HFF-Myc (cell line): ENCODE measurements at places on chromosomes 5 and 9.
A peak's percentile ranks its signal among the peaks of the same experiment; 100 is the strongest.

DNA sequence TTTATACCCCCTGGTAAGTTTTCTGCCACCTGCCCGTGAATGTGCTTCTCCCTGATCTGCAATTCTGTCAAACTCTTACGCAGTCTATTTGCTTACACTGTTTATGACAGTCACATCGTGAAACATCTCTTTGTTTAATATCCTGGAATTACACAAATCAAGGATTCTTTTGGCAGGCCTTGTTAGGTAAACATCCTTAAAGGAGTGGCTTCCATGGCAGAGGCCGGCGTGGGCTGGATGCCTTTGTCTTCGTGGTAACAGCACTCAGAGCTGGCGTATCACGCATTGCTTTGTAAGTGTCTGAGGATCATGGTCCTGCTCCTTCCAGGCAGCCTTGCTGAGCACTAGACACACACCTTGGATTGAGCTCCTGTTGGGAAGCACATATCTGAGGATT, 145.7 kb downstream of the IRX1 start:
- DNase-seq: no peak

DNA sequence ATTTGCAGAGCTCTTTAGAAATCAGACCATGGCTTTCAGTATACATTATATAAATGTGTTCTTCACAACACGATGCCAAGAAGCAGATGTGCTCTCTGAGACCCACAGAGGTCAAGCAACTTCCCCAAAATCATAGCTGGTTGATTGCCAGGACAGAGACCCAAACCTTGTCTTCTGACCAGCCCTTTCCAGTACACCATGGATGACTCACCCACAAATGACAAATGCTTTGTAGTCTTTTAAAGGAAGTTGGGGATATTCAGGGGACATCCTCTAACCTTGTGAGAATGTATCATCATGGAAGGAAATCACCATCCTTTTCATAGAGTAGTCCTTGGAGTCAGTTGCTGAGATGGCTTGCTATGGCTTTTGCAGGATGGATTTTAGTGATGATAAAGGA, 30.1 kb downstream of the ZNF462 start:
- DNase-seq: peak; percentile 81

DNA sequence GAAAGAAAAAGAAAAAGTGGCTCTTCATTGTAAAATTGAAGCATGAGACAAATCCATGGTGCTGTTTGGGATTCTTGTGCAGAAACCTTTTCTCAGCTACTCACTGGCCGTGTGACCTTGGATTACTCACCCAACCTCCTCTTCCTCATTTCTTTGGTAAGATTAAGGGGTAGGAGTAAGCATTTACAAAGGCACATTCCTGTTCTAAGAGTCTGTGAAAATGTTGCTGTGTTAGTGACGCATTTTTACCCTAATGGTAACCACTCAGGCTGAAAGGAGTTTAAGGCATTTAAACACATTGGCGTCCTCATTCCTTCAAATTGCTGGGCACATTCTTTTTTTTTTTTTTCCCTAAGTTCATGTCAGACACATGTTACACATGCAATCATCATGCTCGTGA, 4.3 kb downstream of the RAI14 start:
- peak; percentile 74 for DNase-seq

- no peak for DNase-seq
Observed at GRCh38 chr9:76453785-76454184, 5.2 kb upstream of the GCNT1 start.

DNA sequence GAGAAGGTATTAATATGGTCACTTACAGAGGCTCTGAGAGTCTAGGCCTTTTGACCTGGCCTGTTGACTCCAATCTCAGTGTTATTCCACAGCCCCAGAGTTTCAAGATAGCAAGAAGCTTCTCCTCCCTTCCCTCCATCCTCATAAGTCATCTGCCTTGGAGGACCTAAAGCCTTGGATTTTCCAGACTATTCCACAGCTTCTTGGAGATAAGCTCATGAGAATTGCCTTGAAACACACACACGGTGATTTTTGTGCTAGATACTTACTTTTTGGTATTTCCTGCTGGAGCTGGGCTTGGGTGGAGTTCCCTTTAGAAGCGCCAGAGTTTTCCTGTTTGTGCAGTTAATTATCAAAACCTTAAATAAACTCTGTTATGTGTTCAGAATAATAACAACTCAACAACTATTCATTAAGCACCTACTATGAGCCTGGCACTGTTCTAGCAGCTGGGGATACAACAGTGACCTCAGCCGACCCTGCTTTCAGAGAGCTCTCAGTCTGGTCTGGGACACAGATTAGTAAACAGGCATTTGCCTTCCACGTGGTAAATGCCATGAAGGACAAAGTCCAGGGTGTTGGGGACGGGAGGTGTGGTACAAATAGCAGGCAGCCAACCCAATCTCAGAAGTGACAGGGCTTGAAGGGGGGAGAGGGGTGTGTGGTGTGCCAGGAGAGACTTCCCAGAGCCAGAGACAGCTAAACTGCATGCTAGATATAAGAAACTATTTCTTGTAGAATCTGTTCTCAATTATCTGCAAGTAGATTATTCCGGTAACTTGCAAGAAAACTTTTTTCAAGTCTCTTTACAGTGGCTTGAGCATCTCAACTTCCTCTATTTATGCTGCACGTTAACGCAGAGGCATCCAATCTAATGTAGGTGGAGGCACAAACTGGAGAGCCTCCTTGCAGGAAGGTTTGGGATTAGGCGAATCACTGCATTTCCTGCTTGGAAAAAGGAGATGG, 55.9 kb upstream of the KLF9 start:
- peak; percentile 17 for DNase-seq

- no peak for DNase-seq
Observed at GRCh38 chr5:28648108-28648507, 1609.7 kb upstream of the CDH9 start.

DNA sequence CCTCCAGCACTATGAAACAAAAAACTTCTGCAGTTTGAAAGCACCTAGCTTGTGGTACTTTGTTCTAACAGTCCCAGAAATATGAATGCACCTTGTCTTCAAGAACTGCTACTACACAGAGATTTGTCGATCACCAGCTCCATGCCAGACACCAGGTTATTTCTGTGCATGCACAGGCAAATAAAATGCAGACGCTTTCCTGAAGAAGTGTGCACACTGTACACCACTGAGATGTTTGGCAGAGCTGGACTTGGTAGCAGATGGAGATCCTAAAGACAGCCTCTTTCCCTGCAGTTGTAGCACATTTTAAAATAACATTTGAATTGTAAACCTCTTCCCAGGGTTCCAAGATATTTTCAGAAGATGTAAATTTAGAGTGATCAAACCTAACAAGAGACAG, 730.0 kb downstream of the MTRR start:
- DNase-seq: no peak
